ENCODE measurements at places on chromosomes 13 and 19. TPM values are rescaled to one million over a fixed set of nuclear protein-coding genes. Genes with fewer than 3 reads are reported as not detected.

SULT2A1 gene
- not detected for total RNA-seq

IGFL4 gene
- total RNA-seq: not detected

NDFIP2 gene
- total RNA-seq: 30.0 TPM

DNA sequence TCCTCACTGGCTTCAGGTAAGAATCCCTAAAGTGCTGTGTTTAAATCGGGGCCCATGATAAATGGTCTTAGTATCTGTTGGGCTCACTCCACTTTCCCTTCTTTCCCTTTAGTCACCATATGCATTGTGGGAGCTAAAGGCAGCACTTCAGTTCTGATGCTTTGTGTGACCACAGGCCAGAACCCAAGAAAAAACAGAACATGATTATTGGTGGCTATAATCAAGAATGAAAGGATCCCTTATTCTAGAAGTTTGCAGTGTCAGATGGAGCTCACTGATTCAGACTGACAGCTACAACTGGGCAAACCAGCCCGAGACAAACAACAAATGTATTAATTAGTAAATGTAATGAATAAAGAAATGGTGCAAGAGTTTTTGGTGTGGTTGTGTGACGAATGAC, 57.3 kb upstream of the POMP start:
- no peak for DNase-seq

GRCh38 chr19:39996218-39996810, 546 bp upstream of the ZNF546 start:
- DNase-seq: no peak

GRCh38 chr19:18710996-18711751, 27.7 kb downstream of the CRTC1 start:
- no peak for DNase-seq

DNA sequence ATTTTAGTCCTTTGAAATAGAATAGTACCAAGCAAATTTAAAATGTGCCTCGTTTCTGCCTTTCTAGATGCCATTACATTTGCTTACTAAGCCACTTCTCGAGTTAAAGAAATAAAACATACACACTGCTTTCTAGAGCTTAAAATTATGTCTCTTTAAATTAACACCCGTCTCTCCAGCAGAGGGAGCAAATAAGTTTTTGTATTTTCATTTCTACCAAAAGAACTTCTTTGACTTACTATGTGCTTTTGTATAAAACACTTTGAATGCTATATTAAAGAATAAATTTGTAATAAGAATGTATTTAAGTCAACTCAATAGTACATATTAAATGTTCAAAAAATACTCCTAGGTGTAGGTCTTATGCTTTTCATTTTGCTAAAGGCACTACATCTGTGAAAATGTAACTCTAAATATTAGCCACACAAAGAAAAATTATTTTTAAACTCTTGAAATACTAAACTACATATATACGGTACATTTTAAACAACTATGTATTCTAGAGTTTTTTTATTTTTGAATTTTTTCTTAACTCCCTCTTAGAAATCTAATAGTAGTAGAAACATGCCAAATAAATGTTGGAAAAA, 269.3 kb upstream of the MIR17HG start:
- DNase-seq: no peak

- no peak for DNase-seq
Measured at GRCh38 chr13:20264271-20265018, 32.3 kb upstream of the GJB6 start.

DNA sequence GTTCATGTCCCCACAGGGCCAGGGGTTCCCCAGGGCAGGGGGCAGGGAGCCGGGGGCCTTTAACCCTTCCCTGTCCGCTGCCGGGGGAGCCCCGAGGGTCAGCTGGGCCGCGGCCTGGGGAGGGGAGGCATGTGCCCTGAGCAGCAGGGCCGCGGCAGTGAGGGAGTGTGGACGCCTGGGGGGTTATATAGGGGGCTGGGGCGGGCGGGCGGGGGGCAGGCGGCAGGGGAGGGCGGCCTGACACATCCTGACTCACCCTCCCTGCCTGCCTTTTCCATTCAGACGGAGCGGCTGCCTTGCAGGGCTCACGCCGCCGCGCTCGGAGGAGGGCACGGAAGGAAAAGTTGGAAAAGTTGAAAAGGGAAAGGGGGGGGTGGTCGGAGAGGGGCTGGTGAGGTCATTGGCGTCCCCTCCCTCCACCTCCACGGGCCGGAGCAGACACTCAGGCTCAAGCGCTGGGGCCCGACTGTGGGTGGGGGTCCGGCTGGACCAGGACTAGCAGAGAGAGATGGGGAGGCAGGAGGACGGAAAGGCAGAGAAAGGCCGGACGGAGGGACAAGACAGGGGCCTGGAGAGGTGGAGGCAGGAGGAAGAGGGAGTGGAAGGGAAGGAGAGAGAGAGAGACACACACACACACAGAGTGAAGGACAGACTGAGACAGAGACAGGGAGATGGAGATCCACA, at the start of gene IL11:
IL11 (minus strand) TSS at position 159 of the 684 bp plus-strand sequence; CDS start at position 6, 153 bp downstream.
- DNase-seq: no peak

- no peak for DNase-seq
Measured at GRCh38 chr19:27935669-27936068, 1277.3 kb downstream of the UQCRFS1 start.

DNA sequence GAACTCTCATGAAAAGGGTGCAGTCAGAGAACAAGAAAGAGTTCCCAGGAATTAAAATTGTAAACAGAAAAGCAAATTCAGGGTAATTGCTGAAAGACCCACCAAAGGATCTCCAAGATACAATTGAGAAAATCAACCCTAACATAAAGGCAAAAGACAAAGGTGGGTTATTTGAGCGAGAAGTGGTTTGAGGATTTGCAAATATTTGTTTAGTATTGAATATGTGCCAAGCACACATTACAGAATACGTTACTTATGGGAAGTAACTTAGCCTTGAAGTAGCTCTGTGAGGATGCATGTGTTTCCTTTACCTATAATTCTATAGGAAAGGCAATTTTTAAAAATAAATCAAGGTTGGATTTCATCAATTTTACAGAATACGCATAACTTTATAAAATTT, 10.0 kb upstream of the CEACAM21 start:
- DNase-seq: no peak

GRCh38 chr13:32059511-32059984, 28.0 kb downstream of the FRY start:
- no peak for DNase-seq

DNA sequence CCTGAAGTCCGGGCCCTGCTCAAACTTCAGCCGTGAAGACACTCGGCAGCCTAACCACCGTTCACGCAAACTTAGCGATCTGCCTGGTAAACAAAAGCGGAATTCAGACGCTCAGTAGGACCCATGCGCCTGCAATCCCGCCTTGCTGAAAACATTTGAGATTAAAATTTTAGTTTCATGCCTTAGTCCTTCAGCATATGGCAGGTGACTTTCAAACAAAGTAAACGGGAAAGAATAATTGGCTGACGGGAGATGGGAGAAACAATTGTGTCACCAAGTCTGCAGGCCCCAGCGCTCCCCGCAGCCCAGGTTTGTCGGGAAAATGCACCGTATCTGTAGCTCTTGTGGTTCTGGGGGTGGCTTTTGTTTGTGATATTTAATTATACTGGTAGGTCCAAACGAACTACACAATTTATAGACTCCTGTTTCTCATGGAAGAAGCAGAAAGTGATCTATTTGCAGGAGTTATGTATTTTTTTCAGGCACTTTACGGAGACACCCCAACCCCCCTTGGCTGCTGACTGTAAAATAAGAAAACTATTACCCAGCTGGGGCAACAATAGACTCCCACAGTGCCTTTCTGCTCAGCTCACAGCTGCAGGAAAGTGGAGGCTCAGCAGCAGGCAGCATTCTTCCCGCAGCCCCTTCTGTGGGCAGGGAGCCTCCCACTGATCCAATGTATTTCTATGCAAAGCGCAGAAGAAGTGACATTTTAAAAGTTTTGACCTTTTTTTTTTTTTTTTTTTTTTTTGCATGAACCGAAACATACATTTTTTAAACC, 94.8 kb downstream of the SOX1 start:
- no peak for DNase-seq

- no peak for DNase-seq
Measured at GRCh38 chr13:48231933-48232332, 1.1 kb upstream of the ITM2B start.

GRCh38 chr19:2609389-2610116, 92.9 kb downstream of the GNG7 start:
- peak; percentile 34 for DNase-seq

DNA sequence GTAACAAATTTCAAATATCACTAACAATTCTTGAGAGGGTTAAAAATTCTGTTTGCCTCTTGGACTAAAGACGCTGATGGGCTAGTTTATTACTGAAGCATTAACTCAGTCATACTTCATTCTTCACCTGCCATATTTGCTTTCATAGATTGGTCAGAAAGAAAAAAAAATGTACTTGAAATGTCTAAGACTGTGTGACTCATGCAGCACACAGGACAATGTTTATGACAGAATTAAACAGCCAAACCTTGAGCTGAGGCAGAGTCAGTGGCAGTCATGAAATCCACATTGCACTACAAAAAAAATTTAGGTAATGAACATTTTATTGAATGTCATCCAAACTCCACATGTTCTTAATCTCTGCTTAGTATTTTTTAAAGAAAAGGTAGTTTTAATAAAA, 135.6 kb downstream of the PRR20E start:
- no peak for DNase-seq

DNA sequence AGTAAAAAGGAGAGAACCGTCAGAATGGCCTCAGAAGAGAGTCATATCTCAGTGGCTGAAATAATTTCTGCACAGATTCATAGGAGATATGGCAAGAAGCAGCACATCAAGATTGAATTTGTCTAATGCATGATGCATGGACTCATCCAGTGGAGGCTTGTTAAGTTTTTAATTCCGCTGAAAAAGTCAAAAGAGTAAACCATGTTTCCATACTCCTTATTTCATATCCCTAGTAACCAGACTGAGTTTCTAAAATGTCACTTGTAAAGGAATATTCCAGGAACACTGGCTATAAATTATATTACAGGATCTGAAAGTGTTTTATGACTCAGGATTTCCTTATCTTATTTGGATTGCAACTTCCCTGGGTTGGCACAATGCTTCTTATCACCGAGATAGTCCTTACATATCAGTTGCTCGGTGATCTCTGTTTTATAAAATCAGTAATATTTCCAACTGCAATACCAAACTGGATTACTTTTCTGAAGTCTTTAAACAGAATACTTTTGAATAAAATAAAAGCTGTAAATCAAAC, 180.2 kb upstream of the TSC22D1 start:
- no peak for DNase-seq

DNA sequence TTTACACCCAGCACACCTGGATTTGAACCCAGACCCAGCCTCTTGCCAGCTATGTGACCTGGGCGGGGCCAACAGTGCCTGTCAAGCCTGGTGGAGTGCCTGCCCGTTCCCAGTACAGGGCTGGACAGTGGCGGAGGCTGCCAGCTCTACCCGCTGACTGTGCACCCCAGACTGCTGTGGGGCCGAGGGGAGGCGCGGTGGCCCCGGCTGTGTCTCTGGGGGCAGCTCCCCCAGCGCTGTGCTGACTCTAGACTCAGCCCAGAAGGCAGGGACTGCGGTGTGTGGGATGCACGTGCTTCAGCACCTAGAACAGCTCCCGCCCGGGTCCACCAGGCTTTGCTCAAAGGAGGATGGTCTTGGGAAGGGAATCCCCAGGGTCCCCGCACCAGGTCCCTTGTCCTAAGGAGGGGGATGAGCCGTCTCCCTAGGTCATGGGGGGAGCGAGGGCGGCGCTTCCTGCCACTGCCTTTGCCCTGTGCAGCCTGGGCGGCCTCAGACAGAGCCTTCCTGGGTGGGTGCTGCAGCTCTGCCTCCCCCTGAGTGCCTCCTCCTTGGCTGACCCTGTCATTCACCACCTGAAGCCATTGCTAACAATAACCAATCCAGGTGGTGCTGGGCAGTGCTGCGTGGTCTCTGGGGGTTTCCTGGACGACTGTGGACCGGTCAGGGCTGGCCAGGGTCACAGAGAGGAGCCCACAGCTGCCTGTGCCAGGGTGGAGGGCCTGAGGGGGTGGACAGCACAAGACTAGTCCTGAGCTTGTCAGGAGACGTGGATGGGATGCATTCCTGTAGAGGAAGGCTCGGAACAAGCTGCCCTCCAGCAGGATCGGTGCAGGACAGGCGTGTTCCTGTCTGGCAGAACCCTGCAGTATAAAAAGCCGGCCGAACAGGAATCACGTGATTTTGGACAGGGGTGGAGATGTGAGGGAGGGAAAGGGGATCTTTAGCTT, 18.6 kb downstream of the TMEM255B start:
- no peak for DNase-seq

All from lower lobe of right lung (tissue), 2 donors.